ENCODE measurements at places on chromosomes 5 and 9. TPM values are rescaled to one million over a fixed set of nuclear protein-coding genes. Genes with fewer than 3 reads are reported as not detected.

HRCT1 gene
- total RNA-seq = not detected

HTR1A gene
- total RNA-seq = 0.46 TPM

DNA sequence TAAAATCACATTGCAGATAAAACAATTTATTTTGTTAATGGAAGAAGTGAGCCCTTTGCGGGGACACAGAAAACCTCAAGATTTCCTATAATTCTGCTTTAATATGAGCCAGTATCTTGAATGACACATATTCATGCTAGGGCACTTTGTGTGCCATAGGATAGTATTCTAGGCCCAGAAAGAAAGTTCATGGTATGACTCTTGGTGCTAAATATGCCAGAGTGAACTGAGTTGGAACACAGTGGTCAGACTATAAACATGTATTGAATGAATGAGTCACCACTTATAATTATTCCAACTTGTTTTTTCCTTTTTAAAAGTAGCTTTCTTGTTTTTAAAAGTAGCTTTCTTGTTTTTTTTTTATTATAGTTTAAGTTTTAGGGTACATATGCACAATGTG is 46.0 kb downstream of the ADAMTS19 start:
- DNase-seq = no peak

DNA sequence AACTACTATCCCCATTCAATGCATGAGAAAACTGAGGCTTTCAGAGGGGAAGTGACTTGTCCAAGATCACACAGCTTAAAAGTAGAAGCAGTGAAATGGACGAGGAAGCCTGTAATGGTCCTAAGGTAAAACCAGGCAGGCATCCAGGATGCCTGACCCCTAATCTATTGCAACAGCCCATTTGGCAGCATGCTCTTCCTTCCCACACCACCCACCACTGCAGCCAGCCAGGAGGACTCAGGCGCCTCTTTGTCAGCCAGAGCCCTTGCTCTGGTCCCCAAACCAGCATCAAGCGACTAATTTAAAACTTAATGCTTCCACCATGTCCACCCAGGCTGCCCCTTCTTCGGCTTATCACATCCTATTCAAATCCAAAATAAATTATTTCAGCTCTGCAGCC is 541.6 kb downstream of the CDK5RAP2 start:
- DNase-seq = no peak

DNA sequence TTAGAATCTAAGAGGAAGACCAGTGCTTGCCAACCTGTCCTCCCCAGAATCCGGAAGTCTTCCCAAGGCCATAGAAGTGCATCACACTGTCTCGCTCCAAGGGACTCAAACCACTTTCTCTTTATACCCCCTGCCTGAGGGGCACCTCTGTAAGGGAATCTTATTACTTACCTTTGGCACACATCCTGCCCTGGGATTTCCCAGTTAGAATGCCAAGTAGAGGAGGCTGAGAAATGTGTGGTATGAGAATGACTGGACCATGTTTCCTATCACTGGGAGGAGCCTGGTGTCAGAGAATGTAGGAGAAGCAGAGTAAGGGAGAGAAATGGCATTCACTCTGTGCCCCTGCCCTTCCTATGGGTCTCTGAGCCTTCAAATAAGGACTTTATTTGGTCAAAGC is 85.8 kb downstream of the AOPEP start:
- no peak for DNase-seq

DNA sequence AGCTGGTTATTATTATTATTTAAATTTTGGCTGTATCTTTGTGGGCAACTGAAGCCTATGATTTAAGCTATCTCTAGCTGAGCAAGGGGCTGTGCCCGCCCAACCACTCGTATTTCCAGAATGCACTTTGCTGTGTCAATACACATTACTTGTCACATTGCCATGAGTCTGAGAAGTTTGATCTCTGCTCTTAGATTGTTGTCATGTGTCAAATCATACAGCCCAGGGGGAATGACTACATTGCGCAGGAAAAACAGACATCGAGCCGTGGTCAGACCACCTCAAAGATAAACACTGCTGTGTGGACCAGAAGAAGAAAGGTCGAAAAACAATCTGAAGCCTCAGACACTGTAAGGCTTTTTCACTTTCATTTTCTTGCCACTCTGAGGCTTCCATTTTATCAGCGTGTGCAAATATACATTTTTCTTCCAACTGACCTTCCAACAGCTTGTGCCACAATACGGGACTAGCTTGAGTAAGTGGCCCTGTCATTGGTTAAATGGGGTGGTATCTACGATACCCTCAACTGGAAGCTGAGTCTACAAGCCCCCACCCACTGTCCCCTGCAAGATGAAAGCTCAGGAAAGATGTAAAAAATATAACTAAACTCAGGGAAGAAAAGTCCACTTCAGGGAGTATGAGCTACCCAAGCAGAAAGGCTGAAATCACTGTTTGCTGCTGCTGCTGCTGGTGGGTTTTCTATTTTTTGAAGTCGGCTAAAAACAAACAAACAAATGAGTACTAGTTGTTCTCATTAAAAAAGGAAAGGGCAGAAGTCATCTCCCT is 603.0 kb downstream of the BNC2 start:
- no peak for DNase-seq

CCDC180 gene
- total RNA-seq = 5.9 TPM

DNA sequence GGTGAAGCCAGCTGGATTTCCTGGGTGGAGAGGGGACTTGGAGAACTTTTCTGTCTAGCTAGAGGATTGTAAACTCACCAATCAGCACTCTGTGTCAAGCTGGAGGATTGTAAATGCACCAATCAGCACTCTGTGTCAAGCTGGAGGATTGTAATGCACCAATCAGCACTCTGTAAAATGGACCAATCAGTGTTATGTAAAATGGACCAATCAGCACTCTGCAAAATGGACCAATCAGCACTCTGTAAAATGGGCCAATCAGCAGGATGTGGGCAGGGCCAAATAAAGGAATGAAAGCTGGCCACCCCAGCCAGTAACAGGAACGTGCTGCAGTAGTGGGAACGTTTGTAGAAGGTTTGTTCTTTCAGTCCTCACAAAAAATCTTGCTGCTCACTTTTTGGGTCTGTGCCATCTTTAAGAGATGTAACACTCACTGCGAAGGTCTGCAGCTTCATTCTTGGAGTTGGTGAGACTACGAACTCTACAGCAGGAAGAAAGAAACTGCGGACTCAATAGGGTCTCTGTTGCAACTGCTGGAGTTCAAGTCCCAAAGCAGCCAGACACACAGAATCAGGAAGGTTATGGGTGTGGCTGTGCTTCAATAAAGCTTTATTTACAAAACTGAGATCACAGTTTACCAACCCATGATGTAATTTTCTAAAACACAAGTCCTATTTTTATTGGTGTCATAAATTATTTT is 145.7 kb upstream of the ERCC6L2 start:
- no peak for DNase-seq

DNA sequence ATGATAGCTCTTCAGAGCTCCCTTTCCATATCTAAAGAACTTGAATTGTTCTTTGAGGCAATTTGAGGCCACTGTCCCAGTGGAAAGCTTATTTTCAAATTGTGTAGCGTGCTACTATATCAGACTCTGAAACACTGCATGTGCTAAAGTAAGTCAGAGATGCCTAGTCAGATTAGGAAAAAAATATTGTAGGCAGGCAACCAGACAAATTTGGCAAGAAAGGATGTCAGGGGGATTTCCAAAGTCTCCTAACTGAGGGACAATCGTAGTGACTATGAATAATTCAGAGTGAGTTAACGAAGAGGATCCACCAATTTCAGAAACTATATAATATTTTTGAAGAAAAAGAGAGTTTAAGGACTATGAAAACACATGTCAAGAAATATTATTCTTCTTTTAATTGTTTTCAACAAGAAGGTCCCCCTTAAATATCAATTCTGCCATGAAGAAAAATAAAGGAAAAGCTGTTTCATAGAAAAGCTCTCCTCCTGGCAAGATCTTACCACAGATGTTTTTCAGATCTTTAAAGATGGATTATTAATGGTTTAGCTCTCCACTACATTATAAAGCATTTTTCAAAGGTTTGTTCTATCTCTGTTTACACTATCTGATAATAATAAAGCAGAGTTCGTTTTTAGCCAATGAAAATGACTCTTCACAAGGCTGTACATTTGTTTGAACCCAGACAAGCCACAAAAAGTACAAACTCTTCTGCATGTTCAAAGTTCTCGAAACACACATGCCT is 273.5 kb upstream of the PTGER4 start:
- DNase-seq = no peak

DNA sequence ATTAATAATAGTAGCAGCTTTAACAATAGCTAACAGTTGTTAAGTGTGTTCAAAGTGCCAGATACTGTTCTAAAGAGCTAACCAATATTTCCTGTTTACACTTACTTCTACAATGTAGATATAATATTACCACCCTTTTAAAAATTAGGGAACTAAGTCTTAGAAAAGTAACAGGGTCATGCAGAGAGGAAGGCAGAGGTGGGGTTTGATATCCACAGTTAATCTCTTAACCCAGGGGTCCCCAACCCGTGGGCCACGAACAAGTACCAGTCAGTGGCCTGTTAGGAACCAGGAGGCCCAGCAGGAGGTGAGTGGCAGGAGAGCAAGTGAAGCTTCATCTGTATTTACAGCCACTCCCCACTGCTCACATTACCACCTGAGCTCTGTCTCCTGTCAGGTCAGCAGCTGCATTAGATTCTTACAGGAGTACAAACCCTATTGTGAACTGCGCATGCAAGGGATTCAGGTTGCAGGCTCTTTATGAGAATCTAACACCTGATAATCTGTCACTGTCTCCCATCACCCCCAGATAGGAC is 89.1 kb downstream of the ACTL7B start:
- DNase-seq = peak; percentile 39

CER1 gene
- 4.1 TPM for total RNA-seq

GRCh38 chr9:71120501-71121247 is 747 bp downstream of the TRPM3 start:
- DNase-seq = peak; percentile 24

GRCh38 chr5:80165452-80165851 is 90.4 kb downstream of the SERINC5 start:
- no peak for DNase-seq

DNA sequence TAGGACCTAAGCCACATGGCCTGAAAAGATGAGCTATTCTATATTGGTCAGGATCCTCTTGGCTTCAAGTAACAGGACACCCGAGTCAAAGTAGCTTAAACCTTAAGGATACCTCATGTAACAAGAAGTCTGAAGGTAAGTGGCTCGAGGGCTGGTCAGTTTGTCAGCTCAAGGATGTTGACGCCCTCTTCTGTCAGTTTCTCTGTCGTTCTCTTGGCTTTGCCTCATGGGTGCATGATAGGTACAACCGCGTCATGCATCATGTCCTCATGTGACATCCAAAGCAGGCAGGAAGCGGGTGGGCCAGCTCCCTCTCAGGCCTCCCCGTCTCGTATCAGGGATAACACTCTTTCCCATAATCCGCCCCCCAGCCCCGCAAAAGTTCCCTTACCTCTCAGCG is 22.1 kb upstream of the TCERG1 start:
- no peak for DNase-seq

- DNase-seq = no peak
These were observed 6.8 kb upstream of the BNC2 start for GRCh38 chr9:16877256-16877655.

GRCh38 chr9:115035841-115036612 is 81.9 kb downstream of the TNC start:
- DNase-seq = no peak

SPARC gene
- total RNA-seq = 358 TPM

- DNase-seq = no peak
These were observed 224.6 kb downstream of the TLE4 start for GRCh38 chr9:79796411-79796810.

GRCh38 chr9:71743217-71743705 is 25.1 kb downstream of the CEMIP2 start:
- DNase-seq = no peak

GRCh38 chr9:92294297-92294676 is 790 bp upstream of the IARS1 start:
- DNase-seq = no peak

GRCh38 chr5:37710965-37711364 is 128.9 kb downstream of the GDNF start:
- DNase-seq = no peak

PCDHA7 gene
- total RNA-seq = 2.7 TPM

SOX30 gene
- 0.41 TPM for total RNA-seq

ARSI gene
- 5.9 TPM for total RNA-seq

UHRF2 gene
- total RNA-seq = 39.0 TPM
